ENCODE measurements at places on chromosomes 5 and 9. TPM values are rescaled to one million over a fixed set of nuclear protein-coding genes. Genes with fewer than 3 reads are reported as not detected.

The C8G gene
- 0.25 TPM for total RNA-seq

The IQGAP2 gene
- total RNA-seq: 0.11 TPM

- no peak for DNase-seq
Observed at GRCh38 chr5:53378590-53379247, 101.7 kb upstream of the FST start.

DNA sequence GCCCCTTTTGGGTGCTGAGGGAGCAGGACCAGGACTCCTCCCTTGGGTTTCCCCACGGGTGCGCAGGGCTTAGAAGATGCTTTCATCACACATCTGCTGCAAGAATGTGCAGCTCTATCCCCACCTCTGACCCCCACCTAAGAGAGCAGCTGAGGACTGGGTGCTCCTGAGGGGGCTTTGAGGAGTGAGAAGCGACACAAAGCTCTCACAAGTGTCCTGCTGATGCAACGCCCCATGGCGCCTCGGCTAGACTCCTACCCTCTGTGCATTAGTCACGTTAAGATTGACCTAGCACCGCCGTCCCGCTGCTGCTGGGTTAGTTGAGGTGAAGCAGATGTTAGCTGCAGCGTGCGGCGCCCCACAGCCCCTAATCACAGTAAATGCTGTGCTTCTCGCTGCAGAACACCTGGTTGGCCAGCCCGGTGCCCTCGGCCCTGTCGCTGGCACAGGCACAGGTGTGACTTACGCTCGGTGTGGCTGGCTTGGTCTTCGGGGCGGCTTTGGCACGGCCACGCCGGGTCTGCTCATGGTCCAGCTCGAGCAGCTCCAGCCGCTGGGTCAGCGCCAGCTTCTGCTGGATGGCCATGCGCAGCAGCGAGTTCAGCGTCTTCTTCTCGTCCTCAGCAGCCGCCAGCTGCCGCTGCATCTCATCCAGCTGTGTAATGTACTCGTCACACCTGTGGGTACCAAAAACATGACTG lies 45.0 kb upstream of the IPPK start:
- DNase-seq: no peak

DNA sequence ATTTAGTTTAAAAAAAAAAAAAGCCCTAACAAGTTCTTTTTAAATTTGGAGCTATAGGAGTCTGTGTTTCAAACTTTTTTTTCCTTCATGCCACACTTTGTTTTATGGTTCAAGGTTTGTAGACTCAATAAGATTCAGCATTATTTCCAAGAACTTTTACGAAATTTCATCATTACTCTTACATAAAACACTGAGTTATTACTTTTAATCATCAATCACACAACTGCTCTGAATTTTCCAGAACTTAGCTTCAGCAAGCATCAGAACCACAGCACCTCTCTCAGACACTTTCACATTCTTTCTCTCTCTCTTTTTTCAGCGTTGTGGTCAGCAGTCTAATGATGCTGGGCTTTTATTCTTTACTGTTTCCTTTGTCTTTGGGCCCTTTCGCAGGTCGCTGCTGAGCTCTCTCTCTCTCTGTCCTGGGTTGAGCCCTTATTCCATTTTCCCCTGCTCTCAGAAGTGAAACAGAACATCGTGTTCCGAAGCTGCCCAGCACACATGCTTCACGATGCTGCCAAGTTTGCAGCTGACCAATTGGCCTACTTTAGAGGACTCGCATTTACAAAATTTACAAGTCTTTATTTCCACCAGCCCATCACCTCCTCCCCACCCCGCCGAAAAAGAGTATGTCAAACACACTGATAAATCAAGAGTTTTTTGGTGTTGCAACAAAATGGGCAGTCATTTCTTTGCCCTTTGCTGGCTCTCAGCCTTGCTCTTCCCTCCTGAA lies 44.6 kb upstream of the PIK3R1 start:
- DNase-seq: no peak

GRCh38 chr9:114995681-114996221 lies 65.4 kb upstream of the TNFSF8 start:
- no peak for DNase-seq

- DNase-seq: peak; percentile 92
Observed at GRCh38 chr5:53211799-53212198, 102.2 kb upstream of the MOCS2 start.
